Stimulated activated CD8-positive, alpha-beta memory T cell treated with anti-CD3 and anti-CD28 coated beads, Interleukin-4, amount 100 ng/mL, for 1 hour (primary cell): ENCODE measurements at places on chromosomes 12 and 14.

- no peak for DNase-seq
Observed at GRCh38 chr14:71714225-71714624, 218.0 kb upstream of the RGS6 start.

DNA sequence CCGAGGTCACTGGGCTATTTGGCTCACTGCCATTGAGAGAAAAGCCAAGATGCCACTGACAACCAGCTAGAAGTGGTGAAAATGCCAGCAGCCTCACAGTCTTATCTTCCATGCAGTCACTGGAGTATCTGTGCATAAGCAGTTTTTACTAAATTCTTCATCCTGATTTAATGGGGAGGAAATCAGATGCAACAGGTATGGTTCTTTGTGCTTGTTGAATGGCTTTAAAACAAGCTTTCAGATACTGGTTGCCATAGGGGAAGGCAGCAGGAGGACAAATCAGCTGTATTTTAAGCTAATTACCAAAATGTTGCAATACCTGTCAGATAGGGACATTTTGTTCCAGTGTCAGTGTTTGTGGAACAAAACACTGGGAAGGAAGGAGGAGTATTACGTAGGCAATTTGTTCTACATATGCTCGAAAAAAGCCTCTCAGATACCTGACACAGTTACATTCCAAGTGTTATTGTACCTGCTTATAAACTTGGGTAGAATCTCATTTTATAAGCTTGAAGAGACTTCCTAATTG, 54.1 kb upstream of the ARHGAP5 start:
- DNase-seq: no peak

GRCh38 chr14:62691647-62692489, 353.4 kb downstream of the KCNH5 start:
- DNase-seq: no peak

- DNase-seq: no peak
Observed at GRCh38 chr14:32564596-32564995, 235.5 kb downstream of the AKAP6 start.
